BE2C (cell line): ENCODE measurements at places on chromosomes 4 and X.
A peak's percentile ranks its signal among the peaks of the same experiment; 100 is the strongest.

DNA sequence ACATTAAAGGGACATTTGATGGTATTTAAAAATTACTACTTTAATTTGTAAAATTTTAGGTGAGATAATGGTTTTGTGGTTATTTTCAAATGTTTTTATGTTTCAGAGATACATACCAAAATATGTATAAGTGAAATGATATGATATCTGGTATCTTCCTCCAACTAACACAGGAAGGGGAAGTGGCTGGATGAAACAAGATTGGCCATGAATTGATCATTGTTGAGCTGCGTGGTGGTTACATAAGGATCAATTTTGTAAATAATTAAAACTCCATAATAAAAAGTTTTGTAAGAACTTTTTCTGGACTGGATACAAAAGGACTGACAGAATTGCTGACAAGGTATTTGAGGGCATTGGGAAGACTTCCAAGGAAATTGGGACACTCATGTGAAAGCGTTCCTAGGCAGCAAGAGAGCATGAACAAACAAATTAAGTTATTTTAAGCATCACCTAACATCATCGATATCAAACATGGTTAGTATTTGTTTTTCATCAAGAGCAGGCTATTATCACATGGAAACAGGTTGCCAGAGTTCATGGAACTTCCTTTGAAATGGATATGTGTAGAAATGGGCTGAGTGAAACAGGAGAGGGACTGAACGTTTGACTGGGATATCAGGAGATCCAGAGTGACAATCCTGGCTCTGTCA is 4.4 kb upstream of the PGM2 start:
- DNase-seq, result no peak

DNA sequence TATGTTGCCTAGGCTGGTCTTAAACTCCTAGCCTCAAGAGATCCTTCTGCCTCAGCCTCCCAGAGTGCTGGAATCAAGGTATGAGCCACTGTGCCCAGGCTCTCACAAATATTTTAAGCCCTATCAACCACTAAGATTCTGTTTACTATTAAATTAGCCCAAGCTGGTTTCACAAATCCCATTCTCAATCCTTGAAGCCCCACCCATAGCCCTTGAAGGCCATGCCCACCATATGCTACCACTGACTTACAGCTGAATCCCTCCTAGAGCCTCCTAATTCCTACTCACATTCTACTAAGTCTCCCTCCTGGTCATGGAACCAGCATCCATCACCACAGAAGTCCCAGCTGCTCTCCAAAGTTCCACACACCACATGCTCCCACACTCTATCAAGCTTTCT is 9.7 kb downstream of the GRIPAP1 start:
- DNase-seq, result no peak

DNA sequence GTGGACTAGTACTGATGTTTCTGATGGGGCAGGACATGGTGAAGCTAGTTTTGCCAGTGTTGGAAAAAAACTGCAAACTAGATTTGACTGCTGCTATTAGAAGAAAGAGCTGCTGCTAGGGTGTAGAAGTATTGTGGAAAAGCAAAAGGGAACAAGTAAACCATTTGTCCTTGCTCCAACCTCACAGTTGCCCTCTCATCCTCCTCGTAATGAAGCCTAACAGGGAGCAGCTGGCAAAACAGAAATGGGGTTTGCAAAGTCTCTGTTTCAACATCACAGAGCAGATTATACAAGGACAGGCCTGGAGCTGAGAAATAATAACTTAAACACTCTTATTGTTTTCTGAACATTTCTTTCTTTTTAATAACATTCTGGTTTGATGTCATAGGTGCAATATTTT is 346.2 kb downstream of the MAGEB5 start:
- no peak for DNase-seq

- DNase-seq, result no peak
These were observed 1.9 kb upstream of the VEGFC start for GRCh38 chr4:176794651-176795050.

- DNase-seq, result no peak
These were observed 9.2 kb downstream of the FGG start for GRCh38 chr4:154603033-154603943.

DNA sequence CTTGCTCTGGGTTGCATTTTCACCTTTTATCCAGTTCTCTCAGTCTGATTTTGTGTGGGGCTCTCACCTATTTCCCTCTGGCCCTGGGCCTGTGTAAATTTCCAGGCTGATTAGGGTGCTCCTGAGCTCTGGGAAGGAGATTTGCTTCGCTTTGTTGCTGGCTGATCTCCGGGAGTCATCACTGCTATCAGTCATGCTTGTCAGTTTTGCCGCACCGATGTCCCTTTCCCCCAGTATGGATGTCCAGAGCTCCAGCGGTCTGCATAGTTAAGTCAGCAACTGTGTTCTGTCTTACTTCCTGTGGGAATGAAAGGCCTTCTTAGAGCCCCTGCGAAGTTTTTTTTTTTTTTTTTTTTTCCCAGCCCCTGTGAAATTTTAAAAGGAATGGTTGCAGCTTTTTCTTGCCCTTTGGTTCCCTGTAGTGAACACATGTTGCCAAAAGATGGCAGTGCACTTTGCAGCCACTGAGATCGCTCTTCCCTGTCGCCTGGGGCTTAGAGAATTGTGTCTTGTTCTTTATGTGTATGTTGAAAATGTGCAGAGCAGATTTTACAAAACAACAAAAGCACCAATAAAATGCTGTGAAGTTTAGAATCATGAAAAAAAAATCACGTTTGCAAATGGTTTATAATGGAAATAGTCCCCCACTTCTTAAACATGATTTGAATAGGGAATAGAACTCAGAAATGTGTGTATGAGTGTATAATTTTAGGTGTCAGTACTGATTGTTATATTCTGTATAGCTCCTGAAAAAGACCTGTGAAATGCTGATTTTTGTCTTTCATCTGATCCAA is 109.1 kb upstream of the SLC4A4 start:
- DNase-seq, result peak; percentile 19

GRCh38 chr4:48665555-48666186 is 114.4 kb downstream of the FRYL start:
- no peak for DNase-seq

- DNase-seq, result no peak
These were observed 3.7 kb upstream of the FAT1 start for GRCh38 chr4:186727169-186727976.

- DNase-seq, result no peak
These were observed 463.4 kb upstream of the MAGEB18 start for GRCh38 chrX:25674776-25675175.

- no peak for DNase-seq
These were observed 19.8 kb downstream of the CPE start for GRCh38 chr4:165398570-165398969.

GRCh38 chr4:1459081-1459721 is 53.0 kb upstream of the NKX1-1 start:
- no peak for DNase-seq

DNA sequence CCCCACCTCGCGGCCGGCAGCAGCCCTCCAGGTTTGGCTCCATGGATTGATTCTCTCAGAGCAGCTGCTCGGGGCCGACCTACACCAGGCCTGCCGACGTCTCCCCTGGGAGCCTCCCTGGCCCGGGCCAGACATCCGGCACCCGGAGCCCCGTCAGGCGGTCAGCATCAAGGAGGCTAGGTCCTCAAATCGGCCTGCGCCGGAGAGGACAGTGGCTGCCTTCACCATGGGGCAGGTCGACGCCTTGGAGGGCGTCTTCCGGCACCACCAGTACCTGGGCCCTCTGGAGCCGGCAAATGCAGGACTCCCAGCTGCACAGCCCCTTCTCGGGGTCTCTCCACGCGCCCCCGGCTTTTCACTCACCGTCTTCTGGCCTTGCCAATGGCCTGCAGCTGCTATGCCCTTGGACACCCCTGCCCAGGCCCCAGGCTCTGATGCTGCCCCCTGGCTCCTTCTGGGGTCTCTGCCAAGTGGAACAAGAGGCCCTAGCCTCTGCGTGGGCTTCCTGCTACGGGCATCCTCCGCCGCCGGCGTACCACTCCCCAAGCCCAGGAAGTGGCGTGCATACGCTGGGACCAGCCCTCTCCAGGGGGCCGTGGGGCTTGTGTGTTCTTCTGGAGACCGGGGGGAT is 341.8 kb downstream of the MAGEB5 start:
- no peak for DNase-seq

DNA sequence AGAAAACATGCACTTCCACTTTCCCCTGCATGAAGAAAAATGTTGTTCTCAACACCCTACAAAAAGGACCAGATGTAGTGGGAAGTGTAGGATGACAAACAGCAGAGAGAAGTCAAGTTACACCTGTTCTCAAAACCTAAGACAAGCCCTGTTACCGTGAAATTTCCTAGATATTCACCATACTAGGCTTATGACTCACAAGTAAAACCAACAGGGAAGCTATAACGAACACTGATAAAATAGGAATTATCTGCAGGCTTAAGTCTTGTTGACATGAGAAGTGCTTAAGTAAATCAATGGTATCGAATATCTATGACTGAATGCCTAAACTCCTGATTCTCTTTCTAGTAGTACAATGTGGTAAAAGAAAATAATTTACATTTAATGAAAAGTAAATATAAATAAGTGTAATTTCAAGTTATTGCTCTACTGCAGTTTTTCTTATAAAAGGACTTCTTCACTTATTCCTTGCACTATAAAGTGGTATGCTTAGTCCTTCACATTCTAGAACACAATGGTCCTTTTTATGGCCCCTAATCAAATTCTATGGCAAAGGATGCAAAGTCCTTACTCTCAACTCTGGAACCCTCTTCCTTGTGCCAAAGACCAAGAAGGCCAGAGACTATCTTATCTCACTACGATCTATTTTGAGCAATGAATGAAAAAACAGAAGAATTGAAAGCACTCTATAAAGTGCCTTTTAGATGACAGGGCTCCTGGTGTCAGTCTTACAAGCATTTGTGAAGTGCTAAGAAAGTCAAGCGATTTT is 19.6 kb downstream of the AP1S2 start:
- no peak for DNase-seq

GRCh38 chrX:23386726-23387125 is 52.1 kb downstream of the PTCHD1 start:
- no peak for DNase-seq

DNA sequence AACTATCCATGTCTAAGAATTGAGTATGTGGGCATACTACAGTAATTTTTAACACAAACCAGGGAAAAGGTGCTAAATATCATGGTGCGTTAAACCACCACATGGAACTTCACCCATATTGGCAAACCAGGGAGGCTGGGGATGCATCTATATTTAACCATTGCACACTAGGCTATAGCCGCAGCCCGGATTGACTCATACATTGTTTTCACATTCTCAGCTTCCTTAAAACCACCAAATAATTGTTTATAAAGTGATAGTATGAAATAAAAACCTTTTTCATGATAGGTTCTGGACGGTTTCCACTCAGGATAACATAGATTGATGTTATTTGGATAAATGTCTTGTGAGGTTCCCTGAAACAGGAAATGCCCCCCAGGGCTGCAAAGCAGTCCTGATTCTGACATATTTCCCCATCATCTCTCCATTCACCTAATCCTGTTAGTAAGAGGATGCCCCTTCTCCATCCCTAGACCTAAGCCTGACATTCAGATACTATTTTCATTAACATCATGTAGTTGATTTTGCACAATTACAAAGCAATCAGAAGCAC is 7.9 kb downstream of the COL25A1 start:
- DNase-seq, result no peak
